Activated CD8-positive, alpha-beta memory T cell treated with anti-CD3 and anti-CD28 coated beads for 4 hours (primary cell): ENCODE measurements at places on chromosomes 12 and 14.

DNA sequence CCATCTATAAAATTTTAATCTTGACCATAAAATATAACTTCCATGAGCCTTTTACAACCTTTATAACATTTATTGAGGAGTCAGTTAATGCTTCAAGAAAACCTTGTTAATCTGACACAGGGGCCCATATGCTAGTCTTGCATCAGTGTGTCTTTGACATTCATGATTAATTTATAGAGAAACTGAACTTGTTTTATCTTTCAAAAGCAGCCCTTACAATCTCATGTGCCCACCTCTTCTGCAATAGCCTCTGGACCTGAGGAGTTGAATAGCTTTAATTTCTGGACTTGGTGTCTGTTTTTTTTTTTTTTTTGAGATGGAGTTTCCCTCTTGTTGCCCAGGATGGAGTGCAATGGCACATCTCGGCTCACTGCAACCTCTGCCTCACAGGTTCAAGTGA, 8.6 kb upstream of the LPCAT3 start:
- DNase-seq = no peak

GRCh38 chr14:100536721-100537445, 50.3 kb downstream of the BEGAIN start:
- DNase-seq = no peak

- no peak for DNase-seq
Observed at GRCh38 chr12:85775091-85775490, 61.1 kb downstream of the RASSF9 start.

DNA sequence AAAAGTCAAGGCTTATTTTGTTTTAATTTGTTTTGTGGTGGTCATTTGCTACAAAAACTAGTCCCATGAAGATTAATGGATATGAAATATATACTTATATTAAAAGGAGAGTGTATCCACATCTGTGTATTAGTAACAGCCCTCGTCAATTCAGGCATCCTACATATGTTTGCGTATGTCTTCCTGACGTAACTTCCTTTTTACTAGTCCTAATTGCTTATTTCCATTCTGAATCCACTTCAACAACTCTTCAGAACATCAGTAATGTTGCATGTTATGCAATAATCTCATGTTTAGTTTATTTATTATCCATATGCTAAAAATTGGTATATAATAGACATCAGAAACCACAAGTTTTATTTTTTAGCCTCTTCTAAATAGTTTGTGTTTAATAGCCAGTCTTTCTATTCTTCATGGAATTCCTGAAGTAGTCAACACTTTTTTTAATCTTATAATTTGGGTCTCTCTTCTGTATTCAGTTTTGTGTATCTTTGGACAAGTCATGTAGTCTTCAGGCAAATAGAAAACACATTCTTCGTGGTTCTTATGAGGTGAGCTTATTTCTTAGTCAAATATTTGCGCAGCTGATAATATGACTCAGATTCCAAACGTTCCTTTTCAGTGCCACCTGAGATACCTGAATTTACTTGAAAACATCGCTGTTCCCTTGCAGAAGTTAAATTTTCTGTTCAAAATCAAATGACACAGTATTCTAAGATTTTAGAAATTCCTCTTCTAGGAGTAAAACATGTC, 268.6 kb downstream of the CCDC59 start:
- no peak for DNase-seq

DNA sequence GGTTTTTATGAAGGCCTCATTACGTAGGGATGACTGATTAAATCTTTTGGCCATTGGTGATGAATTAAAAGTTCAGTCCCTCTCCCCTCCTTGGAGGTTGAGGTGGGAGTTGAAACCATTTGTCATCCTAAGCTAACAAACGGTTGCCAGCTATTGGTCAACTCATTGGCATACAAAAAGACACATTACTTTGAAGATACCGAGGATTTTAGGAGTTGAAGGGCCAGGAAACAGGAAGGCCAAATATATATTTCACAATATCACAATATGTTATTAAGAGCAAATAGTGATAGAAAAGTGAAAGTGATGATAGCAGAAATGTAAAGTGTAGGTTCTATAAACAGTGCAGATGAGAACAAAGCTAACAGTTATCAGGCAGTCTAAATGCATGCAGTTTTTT, 24.4 kb downstream of the RCOR1 start:
- DNase-seq = no peak

DNA sequence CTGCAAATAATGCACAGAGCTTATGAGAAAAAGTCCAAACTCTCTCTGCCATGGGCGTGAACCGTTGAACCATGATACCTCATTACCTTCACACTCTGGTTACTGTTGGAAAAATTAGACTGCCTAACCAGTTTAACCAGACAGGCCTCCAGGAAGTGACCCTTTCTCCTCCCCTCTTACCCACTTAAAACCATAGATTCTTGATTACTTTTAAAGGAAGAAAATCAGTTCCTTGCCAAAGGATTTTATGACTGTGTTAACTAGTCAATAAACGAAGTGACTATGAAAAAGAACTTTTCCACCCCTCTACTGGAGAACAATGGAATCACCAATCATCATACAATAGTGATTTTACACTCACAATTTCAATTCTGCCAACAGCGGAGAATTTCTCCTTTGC, 254.0 kb upstream of the ATP2B1 start:
- no peak for DNase-seq

DNA sequence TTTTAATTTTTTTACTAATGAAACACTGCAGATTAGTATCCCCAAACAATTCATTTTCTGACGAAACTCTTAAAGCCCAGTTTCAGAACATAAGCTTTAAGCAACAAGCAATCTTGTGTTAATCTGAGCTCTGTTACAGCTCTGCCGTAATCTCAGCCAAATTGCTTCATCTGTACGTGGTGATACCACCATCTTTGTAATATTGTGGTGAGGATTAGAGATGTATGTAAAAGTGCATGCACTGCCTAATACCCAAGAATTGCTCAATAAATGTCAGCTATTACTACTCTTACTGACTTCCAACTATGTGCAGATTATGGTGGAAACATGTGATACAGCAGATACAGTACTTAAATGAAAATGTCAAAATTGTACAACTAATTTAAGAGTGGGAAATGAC, 1.8 kb downstream of the AKAP5 start:
- DNase-seq = no peak

- DNase-seq = no peak
Observed at GRCh38 chr12:32070370-32070769, 36.3 kb upstream of the BICD1 start.

GRCh38 chr12:105267711-105268110, 31.7 kb upstream of the APPL2 start:
- no peak for DNase-seq

DNA sequence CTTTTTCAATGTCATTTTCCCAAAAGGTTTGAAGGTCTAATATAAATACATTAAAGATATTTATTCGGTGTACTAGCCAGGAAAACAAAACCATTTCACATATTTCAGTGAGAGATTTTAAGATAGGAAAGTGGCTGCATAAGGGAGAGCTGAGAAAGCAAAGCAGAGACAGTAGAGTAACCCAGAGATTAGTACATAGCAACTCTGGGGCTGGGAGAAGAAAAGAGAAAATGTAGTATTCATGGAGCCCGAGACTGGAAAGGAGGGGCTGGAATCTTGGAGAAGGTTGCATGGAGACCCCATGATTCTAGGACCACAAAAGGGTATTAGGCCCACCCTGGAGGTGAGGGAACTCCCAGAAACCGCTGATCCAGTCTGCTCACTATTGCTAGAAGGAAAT, 236.9 kb downstream of the PAWR start:
- no peak for DNase-seq

DNA sequence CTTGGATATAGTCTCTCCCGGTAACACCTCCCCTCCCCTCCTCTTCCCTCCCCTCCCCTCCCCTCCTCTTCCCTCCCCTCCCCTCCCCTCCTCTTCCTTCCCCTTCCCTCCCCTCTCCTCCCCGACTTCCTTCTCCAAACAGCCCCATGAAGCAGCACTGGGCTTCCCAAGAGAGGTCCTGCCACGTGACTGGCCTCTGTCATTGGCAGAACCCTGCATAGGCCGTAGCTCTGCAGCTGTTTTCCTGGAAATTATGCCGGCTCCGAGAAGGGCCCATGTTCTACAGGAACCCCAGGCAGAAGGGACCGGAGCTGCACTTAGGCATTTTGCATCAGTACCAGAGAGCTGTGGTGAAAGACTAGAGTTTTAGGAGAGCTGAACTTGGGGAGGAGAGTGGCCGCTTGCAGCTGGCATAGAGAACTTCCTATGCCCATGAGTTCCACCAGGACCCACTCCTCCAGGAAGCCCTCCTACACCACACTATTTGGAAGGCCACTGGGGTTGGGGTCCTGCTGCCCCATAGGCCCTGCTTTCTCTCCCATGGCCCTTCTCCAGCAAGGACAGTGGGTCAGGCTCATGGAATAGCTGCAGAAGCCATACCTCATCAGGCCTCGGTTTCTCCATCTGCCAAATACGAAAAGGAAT, 5.1 kb upstream of the TNFAIP2 start:
- DNase-seq = no peak

- DNase-seq = no peak
Observed at GRCh38 chr12:116278667-116279066, 1.2 kb upstream of the MED13L start.

DNA sequence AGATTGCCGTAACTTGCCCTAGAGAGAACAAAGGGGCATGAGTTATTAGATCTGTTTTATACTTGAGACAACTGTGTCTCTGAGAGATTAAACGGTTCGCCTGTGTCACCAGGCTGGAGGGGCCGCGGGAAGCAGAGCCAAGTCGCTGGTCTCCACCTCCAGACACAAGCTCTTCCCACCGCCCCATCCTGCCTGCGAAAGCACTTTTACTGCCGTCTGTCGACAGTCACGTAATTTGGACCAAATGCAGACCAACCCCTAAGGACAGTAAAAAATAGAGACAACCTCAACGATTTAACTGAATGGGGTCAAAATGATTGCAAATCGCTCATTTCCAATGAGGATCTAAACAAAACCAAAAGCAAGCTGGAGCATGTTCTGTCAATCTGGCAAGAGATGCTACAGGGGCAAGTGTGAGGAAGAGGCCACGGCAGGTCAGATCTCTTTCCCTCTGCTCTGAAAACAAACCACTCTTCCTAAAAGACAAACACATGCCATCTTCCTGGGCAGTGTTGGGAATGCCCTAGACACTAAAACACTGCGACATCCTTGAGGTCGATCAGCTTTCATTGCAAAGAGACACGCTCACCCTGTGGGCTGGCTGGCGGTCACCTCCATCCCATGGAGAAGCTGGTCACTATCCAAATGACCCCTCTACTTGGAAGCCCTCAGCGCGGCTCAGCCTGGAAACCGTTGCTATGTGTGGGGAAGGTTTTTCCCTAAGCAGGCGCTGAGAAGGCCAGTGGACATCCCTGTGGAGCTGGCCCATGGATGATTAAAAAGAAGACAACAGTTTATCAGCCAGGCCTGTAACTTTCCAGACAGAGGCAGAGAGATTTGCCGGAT, 17.1 kb downstream of the GSC start:
- no peak for DNase-seq

DNA sequence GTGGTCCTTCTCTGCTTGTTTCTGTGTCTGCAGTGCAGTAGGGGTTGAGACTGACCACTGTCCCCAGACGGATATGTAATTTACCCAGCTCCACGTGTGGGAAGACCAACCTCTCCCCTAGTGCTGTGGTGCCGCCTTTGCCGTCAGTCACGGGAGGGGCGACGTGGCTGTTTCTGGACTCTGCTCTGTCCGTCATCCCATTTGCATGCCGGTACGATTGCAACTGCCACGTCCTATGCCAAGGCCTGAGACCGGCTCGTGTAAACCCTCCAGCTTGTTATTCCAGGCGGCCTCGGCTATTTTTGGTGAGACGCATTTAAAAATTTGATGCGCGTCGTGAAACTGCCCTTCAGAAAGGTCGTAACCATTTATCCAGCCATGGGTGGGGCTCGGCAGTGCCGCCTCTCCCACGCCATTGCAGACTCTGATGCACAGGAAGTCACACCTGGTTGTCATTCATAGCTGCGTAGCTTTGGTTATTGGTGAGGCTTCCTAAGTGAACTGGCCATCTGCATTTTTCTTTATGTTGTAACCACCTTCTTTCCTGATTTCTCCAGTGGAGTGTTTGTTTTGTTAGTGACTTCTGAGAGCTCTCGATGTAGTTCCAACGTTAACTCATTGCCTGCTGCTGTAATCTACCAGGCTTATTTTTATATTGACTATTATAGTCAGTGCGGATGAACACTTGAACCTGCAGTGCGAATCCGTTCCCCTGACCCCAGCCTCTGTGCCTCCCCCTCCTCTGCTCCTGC, 75.1 kb downstream of the ADGRD1 start:
- DNase-seq = no peak

DNA sequence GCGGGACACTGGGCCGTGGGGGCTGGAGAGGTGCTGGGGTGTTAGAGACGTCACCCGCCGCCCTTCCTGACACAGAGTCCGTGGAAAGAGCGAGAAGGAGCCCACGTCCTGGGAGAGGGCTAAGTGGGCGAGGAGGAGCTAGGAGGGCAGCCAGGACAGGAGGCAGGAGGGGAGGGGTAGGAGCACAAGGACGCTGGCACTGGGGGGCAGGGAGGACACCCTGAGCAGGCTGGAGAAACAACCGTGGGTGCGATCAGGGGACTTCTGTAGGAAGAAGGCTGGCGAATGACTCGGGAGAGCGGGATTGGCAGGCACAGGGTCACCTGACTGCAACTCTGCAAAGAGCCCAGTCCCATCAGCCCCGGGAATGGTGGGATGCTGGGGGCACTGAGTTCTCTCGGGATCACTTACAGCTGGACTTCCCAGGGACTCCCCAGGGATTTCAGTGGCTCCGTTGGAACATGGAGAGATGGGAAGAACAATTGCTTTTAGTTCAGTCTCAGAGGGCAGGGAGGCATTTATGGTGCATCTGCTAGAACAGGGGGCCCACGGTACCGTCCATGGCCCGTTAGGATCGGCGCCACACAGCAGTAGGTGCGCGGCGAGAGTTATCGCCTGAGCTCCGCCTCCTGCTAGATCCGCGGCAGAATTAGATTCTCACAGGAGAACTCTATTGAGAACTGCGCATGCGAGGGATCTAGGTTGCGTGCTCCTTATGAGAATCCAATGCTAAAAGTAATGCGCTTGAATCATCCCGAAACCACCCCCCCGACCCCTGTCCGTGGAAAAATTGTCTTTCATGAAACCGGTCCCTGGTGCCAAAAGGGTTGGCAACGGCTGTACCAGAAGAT, 24.3 kb downstream of the UBR7 start:
- no peak for DNase-seq
